ENCODE measurements at places on chromosomes 2 and 18.

DNA sequence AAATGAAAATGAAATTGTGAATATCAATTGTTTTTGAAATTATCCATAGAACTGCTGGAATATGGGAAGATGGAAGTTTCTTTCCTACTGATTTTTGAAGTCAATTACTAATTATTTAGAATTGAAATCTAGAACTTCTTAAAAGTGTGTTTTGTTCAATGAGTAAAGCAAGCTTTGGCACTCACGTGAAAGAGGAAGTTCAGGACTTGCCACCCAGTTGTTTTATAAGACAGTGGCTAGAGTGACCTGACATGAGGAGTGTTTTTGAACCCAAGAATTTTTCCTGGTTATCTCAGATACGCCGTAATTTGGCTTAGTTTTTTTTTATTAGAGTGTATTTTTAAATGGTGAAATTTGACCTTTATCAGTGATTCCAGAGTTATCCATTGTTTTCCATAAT, 3.5 kb downstream of the MXD1 start:
- DNase-seq = no peak

- no peak for DNase-seq
These were observed 91.4 kb upstream of the LYPD1 start for GRCh38 chr2:132761437-132761836.

- DNase-seq = no peak
These were observed 664.1 kb downstream of the BCL11A start for GRCh38 chr2:59889305-59889704.

DNA sequence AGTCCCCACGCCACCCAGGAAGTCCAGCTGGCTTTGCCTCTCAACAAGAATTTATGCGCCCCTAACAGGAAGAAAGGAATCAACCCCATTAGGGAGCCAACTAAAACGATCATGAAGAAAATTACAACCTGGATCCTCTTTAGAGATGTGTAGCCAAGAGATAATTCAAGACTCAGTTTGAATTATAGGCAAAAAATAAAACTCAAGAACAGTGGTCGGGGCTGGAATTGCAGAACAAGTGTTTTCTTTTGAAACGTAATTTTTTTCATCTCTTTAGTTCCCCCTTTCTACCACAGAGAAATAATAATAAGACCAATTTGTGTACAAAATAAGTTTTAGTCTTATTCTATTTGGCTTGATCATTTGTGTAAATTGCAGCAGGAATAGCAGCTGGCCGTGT, 22.4 kb downstream of the PDCD1 start:
- no peak for DNase-seq

DNA sequence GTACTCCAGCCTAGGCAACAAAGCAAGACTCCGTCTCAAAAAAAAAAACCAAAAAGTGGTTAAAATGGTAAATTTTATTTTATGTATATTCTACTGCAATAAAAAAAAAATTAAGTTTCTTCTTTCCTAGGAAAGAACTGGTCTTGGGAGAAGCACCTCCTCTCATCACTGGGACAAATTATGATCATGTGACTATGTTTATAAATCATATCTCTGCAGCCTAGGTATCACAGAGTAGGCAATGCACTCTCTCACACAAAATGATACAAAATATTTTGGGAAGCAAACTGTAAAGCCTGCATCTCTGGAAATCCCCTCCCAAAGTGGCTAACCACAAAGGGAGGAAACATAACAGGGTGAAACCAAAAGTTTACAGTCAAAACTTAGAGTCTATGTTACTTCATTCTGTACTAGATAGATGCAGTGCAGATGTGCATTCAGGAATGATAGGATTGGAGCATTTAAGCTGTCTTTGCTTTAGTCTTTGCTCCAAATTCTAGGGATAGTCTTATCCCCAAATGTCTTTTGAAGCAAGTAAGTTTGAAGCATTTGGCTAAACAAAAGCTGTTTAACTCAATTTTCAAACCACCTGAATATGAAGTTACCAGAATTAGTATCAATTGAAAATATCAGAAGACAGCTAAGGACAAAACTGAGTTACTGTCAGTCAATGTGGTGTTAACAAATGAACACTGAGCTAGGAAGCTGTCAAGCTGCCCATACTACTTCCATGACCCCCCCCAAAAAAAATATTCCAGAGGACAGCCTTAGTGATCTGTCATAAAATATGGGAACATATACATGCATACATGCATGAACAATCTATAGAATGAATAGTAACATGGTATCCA, 21.1 kb upstream of the MALT1 start:
- DNase-seq = no peak

GRCh38 chr2:143717053-143717452, 587.8 kb downstream of the ARHGAP15 start:
- DNase-seq = no peak

DNA sequence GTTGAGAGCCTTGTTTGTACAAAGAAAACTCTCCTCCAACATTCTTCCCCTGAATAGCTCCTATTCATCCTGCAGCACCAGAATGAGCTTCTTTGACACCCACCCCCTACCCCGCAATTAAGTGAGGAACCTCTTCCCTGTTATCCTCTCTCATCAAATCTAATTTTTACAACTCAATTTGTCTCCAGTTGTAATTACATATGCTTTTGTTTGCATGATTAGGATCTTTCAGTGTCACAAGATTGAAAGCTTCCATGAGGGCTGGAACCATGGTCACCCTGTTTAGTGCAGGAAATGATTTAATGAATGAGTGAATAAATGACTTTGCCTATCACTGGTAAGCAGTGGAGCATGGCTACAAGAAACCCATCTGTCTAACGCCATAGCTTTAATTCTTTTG, 334.6 kb upstream of the KLHL29 start:
- no peak for DNase-seq

GRCh38 chr2:8406271-8406670, 275.6 kb upstream of the ID2 start:
- DNase-seq = no peak

GRCh38 chr2:219720956-219721355, 93.5 kb downstream of the SLC4A3 start:
- DNase-seq = no peak

DNA sequence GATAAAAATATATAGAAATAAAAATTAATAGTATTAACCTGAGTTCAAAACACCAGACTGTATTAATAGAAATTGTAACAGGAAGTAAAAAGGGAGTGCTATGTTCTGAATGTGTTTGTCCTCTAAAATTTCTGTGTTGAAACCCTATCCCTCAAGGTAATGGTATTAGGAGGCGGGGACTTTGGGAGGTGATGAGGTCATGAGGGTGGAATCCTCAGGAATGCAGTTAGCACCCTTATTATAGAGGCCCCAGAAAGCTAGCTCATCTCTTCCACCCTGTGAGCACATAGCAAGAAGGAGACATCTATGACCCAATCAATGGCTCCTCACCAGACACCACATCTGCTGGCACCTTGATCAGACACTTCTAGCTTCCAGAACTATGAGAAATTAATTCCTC, 124.5 kb downstream of the CMPK2 start:
- DNase-seq = no peak

DNA sequence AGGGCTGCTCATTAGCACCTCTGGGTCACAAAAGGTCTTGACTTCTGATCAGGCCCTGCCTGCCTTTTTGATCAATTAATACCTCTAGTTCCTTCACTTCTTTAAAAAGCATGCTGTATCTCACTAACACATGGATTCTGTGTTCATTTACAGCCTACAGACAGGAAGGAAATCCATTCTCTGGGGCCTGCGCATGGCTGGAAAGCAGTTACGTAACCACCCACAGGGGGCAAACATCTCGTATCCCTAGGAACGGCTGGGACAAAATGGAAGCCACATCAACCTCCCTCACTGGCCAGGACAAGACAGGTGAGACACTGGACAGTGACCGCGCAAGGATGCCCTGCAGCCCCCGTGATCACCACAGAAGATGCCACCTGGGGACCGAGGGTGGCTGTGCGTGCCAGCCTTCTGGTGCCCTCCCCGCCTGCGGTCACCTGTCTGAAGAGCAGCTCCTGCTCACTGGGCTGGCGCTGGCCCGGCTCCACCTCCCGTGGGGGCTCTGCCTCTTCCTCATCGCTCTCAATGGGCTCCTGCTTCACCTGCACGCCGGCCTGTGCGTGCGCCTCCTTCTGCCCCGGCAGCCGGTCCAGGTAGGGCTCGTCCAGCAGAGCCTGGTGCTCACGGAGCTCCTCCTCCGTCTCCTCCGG, 266.9 kb downstream of the TWIST2 start:
- no peak for DNase-seq

DNA sequence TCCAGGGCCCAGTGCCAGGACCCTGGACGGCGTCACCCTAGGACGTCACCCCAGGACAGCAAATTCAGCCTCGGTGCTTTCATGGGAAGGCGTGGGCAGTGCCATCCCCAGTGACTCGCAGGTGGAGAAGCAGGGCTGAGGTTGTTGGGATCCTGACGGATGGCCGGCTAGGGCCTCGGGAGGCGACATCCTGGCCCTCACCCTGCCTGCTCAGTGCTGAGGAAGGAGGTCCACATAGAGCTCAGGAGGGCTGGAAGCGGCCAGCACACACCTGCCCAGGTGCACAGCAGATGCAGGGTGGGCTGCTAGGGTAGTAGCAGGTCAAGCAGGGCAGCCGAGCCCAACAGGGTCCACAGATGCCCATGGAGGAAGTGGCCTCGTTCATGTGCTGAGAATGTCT, 482.0 kb upstream of the SALL3 start:
- no peak for DNase-seq

- DNase-seq = no peak
These were observed 2.9 kb upstream of the DLX2 start for GRCh38 chr2:172105471-172106107.

- no peak for DNase-seq
These were observed 2.0 kb downstream of the ZNF521 start for GRCh38 chr18:25349926-25350487.

DNA sequence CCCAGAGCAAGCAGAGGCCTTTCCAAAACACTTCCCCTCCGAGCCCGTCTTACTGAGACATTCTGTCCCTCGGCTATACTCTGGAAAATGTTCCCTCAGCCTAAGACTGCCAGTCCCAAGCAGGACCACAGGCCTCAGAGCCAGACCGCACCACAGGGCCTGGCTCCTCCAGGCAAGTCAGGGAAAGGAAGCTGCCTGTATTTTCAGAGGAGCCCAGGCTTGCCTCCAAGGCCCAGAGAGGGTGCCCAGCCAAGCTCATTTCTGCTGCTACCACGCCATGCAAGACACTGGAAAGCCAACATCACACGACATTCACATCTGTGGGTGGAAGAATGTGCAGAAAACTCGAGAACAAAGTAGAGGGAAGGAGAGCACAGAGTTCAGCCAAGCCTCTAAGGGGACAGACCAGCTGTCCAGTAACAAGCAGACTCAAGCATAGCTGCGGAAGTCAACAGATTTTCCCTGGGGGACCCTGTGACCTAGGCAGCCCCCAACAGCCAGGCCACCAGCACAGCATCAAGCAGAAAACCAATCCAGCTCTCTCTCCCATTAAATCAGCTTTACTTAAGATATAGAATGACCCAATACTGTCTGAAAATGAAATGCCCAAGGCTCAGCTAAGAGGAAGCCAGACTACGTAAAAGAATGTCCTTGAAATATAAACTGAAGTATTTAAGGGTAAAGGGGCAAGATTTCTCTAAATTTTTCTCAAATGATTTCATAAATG, 123.9 kb downstream of the ZFP36L2 start:
- no peak for DNase-seq

DNA sequence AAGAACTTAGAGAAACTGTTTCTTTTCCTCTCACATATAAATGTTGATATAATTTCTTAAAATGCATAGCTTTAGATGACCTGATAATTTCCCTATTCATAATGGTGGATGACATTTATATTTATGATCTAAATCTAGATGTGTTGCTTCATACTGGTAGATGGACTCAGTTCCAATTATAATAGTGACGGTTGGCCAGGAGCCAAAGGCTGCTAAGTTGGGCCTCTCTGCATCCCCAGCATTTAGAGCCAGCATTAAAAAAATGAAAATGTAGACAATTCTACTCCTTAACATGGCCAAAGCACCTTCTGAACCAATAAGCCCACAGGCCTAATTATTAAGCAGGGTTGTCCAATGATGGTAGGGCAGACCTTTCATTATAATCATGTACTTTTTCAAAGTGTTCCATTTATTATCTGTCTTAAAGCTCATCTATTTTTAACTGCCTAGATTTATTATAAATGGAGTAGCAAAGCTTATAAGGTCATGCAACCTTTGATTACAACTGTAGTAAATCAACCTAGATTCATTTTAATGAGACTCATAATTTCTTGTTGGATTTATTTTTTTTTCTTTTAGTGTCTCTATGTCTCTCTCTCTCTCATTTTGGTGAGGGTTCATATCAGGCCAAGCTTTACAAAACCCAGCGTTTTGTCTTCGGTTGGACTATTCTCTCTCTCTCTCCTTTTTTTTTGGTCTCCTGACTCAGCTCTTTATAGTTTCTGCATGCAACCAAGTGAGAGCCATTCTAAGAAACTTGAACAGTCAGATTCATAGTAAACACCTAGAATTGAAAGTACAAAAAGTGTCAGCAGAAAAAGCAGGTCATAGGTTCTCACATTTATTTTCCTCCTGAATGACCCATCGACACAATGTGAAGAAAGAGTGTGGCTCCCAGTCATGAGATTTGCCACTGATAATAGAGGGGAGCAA, 2016.1 kb upstream of the PIK3C3 start:
- DNase-seq = no peak

DNA sequence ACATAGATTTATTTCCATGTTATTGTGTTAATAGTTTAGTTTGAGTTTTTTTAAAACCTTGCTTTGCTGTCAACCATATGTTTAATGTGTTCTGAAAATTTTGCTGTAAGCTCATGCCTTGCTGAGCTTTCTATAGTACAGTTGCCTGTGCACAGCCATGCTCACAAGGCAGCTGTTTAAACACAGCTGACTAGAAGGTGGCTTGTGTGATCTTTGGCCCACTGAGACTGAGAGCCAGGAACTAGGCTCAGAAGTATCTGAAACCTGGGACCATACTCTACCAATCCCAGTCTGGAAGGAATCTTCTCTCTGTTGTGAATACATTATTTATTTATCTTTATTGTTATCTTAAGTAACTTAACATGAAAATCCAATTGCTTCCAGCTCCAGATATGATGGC, 350.5 kb downstream of the KIAA1328 start:
- DNase-seq = no peak

GRCh38 chr2:168336786-168337388, 89.5 kb upstream of the STK39 start:
- DNase-seq = peak; percentile 87

DNA sequence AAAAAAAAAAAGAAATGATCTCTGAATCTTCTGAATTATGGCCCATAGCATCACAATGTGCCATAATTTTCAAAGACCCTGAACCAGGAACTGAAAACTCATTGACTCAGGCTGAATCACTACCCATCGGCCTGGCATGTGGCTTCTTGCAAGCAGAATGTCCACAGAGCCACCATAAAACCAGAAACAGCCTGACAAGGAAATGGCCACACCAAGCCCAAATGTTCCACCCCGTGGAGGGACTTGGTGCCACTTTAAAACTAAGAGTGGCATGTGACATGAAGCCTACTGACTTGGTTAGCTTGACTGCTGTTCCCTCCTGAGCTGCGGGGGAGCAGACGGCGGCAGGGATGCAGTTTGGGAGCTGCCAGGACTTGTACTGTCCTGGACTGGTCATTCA, 71.2 kb upstream of the RBM44 start:
- DNase-seq = no peak

GRCh38 chr2:216985658-216986141, 125.8 kb upstream of the TNP1 start:
- DNase-seq = no peak
